Astrocyte (in vitro differentiated cells and primary cell): ENCODE measurements at places on chromosomes 13 and 19. TPM values are rescaled to one million over a fixed set of nuclear protein-coding genes. Genes with fewer than 3 reads are reported as not detected.

DNA sequence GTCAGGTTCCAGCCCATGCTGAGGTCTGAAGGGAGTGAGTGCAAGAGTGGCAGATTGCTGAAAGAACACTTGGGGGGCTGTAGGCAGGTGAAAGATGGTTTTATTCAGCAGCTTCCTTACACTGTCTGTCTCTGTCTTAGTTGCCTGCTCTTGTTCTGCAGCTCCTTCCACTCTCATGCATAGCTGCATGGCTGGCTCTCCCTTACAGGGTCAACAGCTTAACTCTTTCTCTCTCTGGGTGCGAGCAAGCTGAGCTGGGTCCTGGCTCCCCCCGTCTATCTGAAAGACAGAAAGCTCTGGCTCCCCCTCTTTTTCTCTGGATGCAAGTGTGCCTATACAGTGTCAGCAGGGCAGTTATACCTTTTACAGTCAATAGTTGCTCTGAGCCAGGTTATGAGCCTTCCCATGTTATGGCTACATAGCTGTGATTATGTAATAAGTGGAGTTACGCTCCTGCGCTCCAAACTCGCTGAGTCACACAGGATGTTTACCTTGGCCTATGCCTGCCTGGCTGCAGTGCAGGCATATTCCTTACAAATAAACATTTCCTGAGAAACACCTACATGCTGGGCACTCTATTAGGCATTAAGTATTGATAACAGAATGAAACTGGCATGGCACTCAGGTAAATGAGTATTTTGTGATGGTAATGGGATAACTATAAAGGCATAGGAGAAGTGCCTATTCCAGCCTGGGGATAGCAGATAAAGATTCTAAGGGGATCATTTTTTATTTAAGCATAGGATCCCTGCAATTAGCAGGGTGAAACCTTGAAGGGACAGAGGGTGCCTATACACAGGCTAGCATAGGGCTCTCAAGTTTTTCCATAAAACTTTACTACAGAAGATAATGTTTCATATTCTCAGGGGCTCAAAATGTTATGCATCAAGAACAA, 826.9 kb upstream of the PCDH9 start:
- no peak overlapping the region for H3K27ac ChIP-seq
- H3K27me3 ChIP-seq, result no peaks in the 10 kb centered on the region
- H3K4me3 ChIP-seq, result no peak overlapping the region
- peak; percentile 84 for DNase-seq
- peaks cover 5% of the 10 kb centered on the region for H3K4me1 ChIP-seq

DNA sequence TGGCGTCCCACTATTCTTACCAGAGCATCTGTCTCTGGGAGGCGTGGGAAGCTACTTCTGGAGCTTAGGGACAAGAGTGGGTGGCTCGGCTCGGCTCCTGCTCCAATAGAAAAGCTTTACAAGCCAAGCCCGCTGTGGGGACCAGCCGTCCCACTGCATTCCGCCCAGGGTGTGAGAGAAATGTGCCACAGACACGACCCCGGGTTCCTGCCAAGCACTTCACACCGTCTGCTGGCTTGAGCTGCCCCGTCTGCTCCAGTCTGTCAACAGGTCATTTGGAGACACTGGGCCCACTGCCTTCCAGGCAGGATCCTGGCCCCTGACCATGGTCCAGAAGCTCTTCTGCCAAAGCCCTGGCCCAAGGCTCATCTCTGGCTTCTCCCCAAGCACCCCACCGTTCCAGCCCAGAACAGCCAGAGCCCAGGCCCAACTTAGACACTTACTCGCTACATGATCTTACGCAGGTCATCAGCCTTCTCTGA, 6.5 kb upstream of the FKRP start:
- peaks cover 5% of the 10 kb centered on the region for H3K4me1 ChIP-seq
- no peak overlapping the region for H3K27ac ChIP-seq
- peaks cover 12% of the 10 kb centered on the region for H3K36me3 ChIP-seq
- H3K4me3 ChIP-seq, result no peak overlapping the region
- no peaks in the 10 kb centered on the region for H3K27me3 ChIP-seq
- DNase-seq, result no peak

- H3K27ac ChIP-seq, result no peak overlapping the region
- H3K27me3 ChIP-seq, result no peaks in the 10 kb centered on the region
- peaks cover 14% of the 10 kb centered on the region for H3K4me1 ChIP-seq
- H3K4me3 ChIP-seq, result no peak overlapping the region
- H3K36me3 ChIP-seq, result peaks cover 3% of the 10 kb centered on the region
- no peak for DNase-seq
These were observed 100.5 kb upstream of the TEX29 start for GRCh38 chr13:111219950-111220349.

DNA sequence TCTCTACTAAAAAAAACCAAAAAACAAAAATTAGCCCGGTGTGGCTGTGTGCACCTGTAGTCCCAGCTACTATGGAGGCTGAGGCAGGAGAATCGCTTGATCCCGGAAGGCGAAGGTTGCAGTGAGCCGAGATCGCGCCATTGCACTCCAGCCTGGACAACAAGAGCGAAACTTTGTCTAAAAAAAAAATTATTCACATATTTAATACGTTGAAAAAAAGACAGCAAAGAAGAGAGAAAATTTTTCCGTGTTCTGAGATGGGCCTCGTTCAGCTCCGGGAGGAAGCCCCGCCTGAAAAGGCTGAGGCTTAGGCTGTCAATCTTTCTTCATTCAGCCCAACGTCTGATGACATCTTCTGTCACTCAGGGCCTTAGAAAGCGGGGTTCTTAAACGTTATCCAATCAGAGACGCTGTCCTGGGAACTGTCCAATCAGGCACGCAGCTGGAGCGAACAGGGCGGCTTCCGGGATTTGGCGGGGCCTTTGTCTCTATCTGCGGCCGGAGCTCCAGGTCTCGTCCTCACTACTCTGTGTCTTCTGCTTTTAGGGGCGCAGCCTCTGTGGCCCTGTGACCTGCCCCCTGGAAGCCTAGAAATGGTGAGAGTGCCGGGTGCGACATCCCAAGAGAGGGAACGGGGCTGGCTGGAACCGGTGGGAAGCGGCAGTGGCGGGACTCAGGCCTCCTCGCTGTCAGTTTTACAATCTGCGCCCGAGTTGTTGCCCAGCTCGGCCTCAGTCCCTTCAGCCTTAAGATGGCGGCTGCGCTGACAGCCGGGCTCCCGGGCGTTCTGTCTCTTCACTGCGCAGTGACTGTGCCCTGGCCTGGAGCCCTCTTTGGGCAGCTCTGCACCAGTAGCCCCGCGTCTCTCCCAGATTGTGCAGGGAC, at the start of gene ZNF726:
Gene ZNF726 (plus strand): TSS at position 485 of the 885 bp plus-strand sequence. CDS start 109 bp downstream, at position 594.
- H3K4me1 ChIP-seq, result no peaks in the 10 kb centered on the region
- H3K4me3 ChIP-seq, result peak within 1 kb of the TSS; percentile 95
- no peaks in the 10 kb centered on the region for H3K27me3 ChIP-seq
- H3K27ac ChIP-seq, result peak within 1 kb of the TSS; percentile 71

- no peak overlapping the region for H3K4me3 ChIP-seq
- no peak overlapping the region for H3K27ac ChIP-seq
- no peaks in the 10 kb centered on the region for H3K27me3 ChIP-seq
- no peaks in the 10 kb centered on the region for H3K4me1 ChIP-seq
These were observed 19.6 kb upstream of the B3GNT3 start for GRCh38 chr19:17775245-17775927.

DNA sequence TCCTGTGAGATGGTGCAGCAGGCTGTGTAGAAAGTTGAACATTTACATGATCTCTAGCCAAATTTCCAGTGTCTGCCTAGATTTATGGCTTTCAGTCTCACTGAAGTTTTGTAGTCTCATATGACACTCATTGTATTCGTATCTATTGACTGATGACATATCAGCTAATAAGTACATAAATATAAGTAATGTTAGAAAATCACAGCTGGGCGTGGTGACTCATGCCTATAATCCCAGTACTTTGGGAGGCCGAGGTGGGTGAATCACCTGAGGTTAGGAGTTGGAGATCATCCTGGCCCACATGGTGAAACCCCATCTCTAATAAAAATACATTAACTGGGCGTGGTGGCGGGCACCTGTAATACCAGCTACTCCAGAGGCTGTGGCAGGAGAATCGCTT, 54.7 kb upstream of the HTR2A start:
- H3K4me1 ChIP-seq, result no peaks in the 10 kb centered on the region
- no peak overlapping the region for H3K4me3 ChIP-seq
- no peaks in the 10 kb centered on the region for H3K27me3 ChIP-seq
- no peak overlapping the region for H3K27ac ChIP-seq

GRCh38 chr13:104691767-104692467, 1625.7 kb upstream of the SLC10A2 start:
- no peaks in the 10 kb centered on the region for H3K27me3 ChIP-seq
- H3K4me3 ChIP-seq, result no peak overlapping the region
- no peak overlapping the region for H3K27ac ChIP-seq
- DNase-seq, result no peak
- H3K36me3 ChIP-seq, result no peaks in the 10 kb centered on the region

DNA sequence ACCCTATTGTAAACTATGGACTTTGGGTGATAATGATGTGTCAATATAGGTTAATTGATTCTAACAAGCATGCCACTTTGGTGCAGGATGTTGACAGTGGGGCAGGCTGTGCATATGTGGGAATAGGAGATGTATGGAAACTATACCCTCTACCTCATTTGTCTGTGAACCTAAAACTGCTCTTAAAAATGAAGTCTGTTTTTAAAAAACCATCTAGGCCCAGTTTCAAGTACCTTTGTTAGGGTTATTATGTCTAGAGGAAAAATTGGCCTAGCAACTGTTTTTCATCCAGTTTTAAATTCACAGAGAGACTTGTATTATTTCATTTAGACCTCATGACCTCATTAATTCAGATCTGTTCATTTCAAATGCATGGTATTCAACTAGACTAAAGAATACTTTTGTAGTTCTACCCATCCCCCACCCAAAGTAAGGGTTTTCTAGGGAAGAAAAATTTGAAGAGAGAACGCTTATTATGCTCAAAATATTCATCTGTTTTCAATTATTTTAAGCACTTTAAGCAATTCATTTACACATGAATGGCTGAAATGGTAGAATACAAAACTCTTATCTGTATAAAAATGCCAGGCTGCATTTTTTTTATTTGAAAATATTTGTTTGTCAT, 1781.9 kb upstream of the MIR17HG start:
- H3K27me3 ChIP-seq, result no peaks in the 10 kb centered on the region
- H3K27ac ChIP-seq, result no peak overlapping the region
- no peaks in the 10 kb centered on the region for H3K4me1 ChIP-seq
- no peak for DNase-seq
- H3K36me3 ChIP-seq, result no peaks in the 10 kb centered on the region

DNA sequence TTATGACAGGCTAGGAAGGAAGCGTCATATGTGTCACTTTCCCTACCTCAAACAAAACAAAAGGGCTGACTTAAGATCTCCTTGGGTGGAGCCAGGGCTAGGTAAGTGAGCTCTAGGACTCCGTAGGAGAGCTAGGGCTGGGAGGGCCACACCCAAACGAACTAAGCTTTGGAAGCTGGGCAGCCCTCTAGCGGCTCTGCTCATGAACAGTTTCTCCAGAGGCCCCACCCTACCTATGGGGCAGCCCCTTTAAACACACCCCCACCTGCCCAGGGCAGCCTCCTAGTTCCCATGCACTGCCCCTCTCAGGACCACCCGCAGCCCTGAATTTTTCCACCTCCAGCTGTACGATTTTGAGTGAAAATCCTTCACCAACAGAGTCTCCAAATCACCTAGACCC, 3.5 kb downstream of the PEG3 start:
- no peaks in the 10 kb centered on the region for H3K4me1 ChIP-seq
- no peaks in the 10 kb centered on the region for H3K27me3 ChIP-seq

- H3K4me1 ChIP-seq, result peaks cover 18% of the 10 kb centered on the region
- no peak overlapping the region for H3K4me3 ChIP-seq
- H3K36me3 ChIP-seq, result no peaks in the 10 kb centered on the region
- DNase-seq, result peak; percentile 59
These were observed 384.9 kb downstream of the KCNRG start for GRCh38 chr13:50400035-50400726.

DNA sequence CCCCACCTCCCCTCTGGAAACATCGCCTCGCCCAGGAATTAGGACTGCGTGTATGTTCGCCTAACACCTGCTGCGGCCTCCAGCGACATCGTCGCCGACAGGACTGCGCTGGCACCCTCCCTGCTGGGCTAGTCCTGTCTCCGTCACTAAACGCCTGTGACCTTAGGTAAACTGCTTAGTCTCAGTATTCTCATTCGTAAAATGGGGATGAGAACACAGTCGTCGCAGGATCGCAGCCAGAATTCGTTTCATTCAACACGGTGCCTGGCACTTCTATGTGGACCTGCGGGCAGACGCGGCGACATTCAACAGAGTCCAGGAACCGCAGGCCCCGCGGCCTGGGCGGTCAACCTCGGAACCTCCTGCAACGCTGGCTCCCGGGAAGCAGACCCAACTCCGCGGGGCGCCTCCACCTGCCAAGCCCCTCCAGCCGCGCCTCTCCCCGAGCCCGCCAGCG, 485 bp downstream of the CRYL1 start:
- no peak for DNase-seq
- H3K36me3 ChIP-seq, result no peaks in the 10 kb centered on the region
- H3K4me3 ChIP-seq, result peak overlapping the region; percentile 84
- no peaks in the 10 kb centered on the region for H3K27me3 ChIP-seq
- H3K4me1 ChIP-seq, result peaks cover 12% of the 10 kb centered on the region
- peak overlapping the region; percentile 62 for H3K27ac ChIP-seq

DNA sequence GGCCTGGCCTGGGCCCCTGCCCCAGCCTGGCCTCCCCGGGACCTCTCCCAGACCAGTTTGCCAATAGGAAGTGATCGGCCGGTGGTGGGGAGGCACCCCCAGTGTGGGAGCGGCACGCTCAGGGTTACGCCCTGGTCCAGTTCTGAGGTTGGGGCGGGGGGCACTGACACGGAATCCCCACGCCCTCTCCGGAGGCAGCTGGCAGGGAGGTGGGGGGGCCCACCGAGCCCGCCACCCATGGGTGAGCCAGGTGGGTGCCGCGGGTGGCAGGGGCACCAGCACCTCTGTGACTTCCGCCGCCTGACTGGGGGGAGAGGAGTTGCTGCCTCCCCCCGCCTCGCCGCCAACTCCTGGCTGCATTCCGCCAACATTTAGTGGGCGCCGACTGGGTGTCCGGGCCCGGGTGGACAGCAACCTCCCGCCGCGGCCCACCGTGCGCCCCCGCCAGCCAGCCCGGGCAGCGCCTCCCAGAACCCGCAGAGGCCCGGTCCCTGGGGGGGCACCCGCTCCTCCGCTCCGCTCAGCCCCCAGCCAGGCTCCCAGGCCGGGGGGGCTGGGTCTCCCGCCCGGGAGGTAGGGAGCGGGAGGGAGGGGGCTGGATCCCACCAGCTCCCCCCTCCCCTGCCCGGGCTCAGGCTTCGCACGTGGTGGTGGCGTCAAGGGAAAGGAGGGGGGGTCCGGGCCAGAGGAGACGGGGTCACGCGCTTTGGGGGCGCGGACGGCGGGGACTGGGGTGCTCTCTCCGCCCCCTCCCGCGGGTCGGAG, 2.0 kb downstream of the ZBTB7A start:
- DNase-seq, result no peak
- peaks cover 27% of the 10 kb centered on the region for H3K4me1 ChIP-seq
- peak overlapping the region; percentile 75 for H3K27ac ChIP-seq
- no peaks in the 10 kb centered on the region for H3K27me3 ChIP-seq
- H3K4me3 ChIP-seq, result peak overlapping the region; percentile 70

The TTYH1 gene
- total RNA-seq, result 8.4 and 12.6 TPM in 2 replicates

The BEST2 gene
- total RNA-seq, result not detected in 2 replicates

The RUBCNL gene
- 1.3 and 1.5 TPM in 2 replicates for total RNA-seq

The EPS8L1 gene
- total RNA-seq, result 7.6 and 9.2 TPM in 2 replicates

The CLDN10 gene
- total RNA-seq, result 0.32 and 0.41 TPM in 2 replicates

The UBE2L5 gene
- not detected in 2 replicates for total RNA-seq

The SH2D3A gene
- total RNA-seq, result 0.91 and 2.6 TPM in 2 replicates

The SUPT20H gene
- total RNA-seq, result 80.8 and 87.7 TPM in 2 replicates

The USF2 gene
- total RNA-seq, result 68.9 and 70.0 TPM in 2 replicates

The CADM4 gene
- total RNA-seq, result 40.8 and 52.1 TPM in 2 replicates
